AG09319 (cell line): ENCODE measurements at places on chromosomes 11 and 22.
A peak's percentile ranks its signal among the peaks of the same experiment; 100 is the strongest.

- no peak for DNase-seq
These were observed 46.2 kb downstream of the IGF2 start for GRCh38 chr11:2092956-2093412.

DNA sequence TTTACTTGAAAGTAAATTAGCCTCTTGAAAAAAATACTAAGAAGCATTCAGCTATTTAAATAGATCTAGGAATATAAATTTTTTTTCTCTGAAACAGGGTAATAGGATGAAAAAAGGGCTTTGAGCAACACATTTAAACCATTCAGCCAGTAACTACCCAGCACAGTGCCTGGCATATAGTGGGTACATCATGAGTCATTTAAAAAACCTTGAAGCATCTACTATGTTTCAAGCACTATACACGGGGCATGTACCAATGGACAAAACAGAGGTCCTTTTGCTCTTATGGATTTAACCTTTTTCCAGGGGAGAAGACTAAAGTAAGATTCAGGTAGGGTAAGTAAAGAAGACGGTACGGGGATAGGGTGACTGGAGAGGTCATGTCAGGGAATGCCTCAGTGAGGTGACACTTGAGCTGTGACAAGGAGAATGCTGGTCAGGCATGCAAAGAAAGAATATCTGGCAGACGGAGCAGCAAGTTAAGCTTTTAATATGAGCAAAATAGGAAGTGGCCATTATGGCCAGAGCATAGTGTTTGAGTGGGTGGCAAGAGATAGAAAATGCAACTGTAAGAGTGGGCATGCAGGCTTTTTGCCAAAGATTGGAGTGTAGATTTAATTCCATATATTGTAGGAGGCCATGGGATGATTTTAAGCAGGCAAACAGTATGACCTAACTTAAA, 101.1 kb downstream of the HIPK3 start:
- DNase-seq: no peak

DNA sequence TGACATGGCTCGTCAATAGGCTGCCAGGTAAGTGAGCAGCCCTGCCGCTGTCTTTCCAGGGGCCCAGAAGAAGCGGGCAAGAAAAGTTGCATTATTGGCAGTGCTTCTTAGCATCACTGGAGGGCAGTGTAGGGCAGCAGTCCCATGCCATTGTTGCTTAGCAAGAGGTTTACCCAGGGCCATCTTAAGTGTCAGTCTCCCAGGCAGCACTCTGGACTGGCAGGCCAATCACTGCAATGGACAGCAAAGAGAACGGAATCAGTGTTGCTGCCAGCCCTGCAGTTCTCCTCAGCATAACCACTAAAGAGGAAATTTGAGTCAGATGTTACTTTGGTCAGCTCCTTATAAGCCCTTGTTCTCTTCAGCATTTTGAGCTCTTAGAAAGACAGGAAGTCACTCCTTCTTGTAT, 13.4 kb upstream of the GRK2 start:
- DNase-seq: no peak

DNA sequence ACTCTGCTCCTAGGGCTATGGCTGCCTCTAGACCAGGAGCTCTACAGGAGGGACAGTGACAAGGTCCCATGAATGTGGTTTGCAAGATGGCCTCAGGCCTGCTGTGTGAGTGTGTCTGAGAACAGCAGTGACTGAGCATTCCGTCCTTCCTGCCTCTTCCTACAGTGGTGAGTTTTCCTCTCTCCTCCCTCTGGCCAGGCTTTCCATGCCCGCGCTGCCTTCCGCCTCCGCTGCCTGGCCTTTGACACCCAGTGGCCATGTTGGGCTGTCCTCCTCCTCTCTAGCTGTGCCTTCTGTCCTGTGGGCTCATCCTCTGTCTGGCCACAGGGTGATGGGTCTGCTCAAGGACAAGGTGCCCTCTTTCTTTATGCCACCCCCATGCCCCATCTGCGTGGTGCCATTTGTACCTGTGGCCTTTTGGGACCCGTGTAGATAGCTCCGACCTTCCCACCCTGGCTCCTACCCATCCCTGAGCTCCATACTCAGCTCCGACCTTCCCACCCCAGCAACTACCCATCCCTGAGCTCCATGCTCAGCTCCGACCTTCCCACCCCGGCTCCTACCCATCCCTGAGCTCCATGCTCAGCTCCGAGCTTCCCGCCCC, 970.4 kb downstream of the BRD1 start:
- no peak for DNase-seq

DNA sequence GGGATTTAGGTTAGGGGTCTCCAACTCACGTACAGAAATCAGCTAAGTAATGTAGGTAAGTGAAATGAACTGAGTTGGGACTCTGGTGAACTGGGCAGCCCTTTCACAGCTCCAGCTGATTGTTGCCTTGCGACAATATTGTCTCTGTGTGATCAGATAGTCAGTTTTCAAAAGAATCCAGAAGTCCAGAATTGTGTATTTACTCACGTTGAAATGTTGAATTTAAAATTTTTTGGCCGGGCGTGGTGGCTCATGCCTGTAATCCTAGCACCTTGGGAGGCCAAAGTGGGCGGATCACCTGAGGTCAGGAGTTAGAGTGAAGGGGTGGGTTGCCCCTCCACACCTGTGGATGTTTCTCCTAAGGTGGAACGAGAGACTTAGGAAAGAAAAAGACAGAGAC, 18.8 kb upstream of the WDR74 start:
- no peak for DNase-seq

- DNase-seq: no peak
These were observed 14.4 kb downstream of the TUB start for GRCh38 chr11:8095371-8095770.

GRCh38 chr22:44486538-44486937, 11.5 kb downstream of the RTL6 start:
- DNase-seq: no peak

DNA sequence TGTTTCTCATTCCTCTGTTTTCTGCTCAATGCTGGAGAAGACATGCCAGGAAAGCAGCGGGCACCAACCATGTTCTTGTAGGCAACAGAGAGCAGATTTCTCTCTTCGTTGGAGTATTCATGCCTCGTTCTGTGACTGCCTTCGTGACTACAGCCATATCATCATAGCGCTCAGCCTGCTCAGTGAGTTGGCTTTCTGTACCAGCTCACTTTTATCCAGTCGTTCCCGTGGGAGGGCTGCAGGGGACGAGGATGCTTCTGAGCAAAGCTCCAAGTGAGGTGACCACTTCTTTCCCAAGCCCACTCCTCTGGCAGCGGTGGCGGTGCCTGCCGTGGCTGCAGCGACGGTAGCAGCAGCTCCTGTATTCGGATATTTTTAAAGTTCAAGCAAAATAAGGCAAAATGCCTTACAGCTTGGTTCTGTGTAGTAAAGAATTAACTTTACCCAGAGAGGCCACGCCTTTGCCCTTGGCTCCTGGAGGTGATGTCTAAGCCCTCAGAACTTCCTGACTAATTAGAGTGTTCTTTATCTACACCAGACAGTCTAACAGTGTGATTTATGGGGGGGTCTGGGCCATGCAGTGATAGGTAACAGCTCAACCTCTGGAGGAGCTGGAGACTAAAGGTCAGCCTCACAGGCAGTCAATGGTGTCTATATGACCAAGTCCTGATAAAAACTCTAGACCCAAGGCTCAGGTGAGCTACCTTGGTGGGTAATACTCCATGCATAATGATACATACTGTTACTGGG, 35.3 kb downstream of the LDHAL6A start:
- no peak for DNase-seq

DNA sequence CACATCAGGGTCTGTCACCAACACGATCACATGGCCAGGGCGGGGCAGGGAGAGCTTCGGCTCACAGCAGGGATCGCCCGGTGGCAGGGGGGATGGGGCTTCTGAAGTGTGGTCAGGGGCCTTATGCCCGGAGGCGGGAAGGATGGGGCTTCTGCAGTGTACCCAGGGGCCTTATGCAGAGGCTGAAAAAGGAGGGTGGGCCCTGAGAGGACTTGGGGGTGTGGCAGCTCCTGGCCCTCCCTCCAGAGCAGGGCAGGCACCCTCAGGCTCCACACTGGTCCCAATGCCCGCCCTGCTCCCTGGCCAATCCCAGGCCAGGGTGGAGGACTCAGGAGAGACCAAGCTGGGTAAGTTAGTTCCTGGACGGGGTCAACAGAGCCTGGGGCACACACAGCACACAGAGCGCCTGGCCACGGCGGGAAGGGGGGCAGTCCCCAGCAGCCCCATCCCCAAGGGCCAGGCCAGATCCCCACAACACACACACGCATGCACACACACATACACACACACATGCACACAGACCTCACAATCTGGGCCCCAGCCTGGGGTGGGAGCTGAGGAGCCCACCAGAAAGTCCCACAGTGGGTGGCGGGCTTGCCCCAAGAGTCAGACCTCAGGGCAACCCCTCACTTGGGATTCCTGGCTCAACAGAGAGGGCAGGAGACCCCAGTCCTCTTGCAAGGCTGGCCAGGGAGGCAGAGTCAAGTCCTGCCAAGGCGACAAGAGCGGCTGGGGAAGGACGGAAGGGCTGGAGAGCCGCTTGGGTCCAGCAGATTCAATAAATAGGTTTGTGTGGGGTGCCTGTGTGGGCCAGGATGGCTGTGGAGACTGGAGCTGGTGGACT, 1.1 kb upstream of the CEND1 start:
- DNase-seq: no peak

GRCh38 chr11:117884994-117885393, 8.5 kb upstream of the FXYD6 start:
- no peak for DNase-seq

DNA sequence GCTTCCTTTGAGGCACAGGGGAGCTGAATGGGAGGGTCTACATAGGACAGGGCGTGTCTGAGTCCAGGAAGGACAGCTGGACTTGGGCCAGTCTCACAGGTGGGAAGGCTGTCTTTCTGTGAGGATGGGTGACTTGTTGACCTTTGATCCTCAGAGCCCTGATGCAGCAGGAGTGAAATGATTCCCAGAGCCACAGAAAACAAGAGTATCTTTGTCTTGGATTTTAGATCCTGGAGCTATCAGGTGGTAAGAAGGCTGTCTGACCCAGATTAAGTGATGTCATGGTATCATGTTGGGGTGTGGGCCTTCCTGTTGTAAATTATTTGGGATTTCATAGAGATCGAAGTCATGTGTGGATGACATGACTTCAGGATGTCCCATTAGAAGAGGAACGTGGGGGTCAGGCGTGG, 15.0 kb downstream of the PTPRJ start:
- DNase-seq: no peak

- no peak for DNase-seq
These were observed 30.7 kb downstream of the KRTAP5-5 start for GRCh38 chr11:1660111-1660867.

GRCh38 chr11:128116885-128117284, 470.5 kb downstream of the ETS1 start:
- no peak for DNase-seq

DNA sequence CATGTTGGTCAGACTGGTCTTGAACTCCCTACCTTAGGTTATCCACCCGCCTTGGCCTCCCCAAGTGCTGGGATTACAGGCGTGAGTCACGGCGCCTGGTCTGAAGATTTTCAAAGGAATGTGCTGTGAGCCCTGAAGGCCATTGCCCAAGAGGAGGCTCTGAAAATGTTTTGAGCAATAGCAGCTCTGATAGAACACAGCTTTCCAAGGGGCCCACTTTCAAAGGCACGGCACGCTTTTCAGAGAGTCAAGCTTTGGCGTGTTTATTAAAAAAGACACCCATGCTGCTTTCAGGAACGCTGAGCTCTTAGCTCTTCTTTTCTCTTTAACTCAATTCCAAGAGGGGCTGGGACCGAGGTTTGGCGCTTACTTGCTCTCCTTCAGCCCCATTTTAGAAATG, 73.8 kb upstream of the CDON start:
- DNase-seq: peak; percentile 88

GRCh38 chr11:7381937-7382336, 103.4 kb upstream of the OLFML1 start:
- no peak for DNase-seq

DNA sequence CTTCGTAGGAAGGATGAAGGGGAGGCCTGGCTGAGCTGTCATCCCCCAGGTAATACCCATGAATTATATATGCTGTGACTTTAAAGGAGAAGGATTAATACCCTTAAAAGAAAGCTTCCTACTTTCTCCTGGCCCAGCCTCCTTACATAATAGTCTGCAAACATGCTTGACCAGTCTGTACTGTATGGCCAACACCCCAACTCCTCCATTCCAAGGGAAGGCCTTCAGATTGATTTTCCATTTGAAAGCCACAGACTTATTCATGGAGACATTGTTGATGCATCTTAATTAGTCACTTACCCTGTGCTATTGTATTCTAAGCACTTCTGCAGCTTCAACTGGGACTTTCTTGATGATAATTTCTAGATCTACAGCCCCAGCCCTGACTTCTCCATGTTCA, 2.0 kb downstream of the PAAF1 start:
- DNase-seq: no peak

- no peak for DNase-seq
These were observed 221.3 kb downstream of the CADM1 start for GRCh38 chr11:115282923-115283322.

GRCh38 chr11:110829873-110830272, 117.6 kb upstream of the ARHGAP20 start:
- no peak for DNase-seq

DNA sequence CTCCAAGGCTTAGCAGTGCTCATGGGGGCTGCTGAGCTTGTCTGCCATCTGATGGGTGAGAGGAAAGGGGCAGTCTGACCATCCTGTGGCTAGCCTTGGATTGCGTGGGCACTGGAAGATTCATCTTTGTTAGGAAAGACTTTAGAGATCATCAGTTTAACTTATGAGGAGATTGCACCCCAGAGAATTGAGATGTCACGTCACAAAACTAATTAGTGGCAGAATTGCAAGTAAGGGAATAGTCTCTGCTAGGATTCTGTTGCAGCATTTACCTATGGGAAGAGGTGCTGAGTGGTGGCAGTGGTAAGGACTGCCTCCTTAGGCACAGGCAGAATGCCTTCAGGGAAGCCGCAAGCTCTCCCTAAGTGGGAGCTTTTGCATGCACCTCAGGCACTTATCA, 42.8 kb upstream of the HSPA8 start:
- DNase-seq: no peak

- DNase-seq: no peak
These were observed 1104.4 kb upstream of the CCDC90B start for GRCh38 chr11:84390441-84391078.

DNA sequence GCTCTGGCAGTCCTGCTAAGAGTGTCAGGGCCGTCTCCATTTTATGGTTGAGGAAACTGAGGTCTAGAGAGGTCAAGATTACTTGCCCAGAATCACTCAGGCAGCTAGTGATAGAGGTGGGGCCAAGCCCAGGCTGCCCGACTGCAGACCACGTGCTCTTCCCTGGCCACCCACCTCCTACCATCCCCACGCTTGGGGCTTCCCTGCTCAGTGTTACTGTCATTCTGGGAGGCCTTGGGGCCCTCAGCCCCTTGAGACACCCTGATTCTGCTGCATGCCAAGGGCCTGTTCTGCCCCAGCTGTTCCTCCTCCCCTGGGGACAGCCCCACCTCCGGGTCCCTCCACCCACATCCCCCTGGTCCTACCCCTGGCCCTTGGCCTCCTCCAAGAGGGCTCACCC, 17.2 kb upstream of the TAB1 start:
- no peak for DNase-seq

- DNase-seq: no peak
These were observed 36.6 kb downstream of the ST3GAL4 start for GRCh38 chr11:126391970-126392632.

GRCh38 chr22:47167056-47167455, 404.6 kb downstream of the TBC1D22A start:
- DNase-seq: no peak
